Pancreas (tissue), 10 donors: ENCODE measurements at places on chromosomes 3 and 15. TPM values are rescaled to one million over a fixed set of nuclear protein-coding genes. Genes with fewer than 3 reads are reported as not detected.

Gene TTLL13
- not detected for total RNA-seq

Gene CISH
- total RNA-seq: 15.5 TPM

Gene TM4SF4
- 90.1 TPM for total RNA-seq

Gene GABRR3
- not detected for total RNA-seq

Gene KLHL40
- not detected for total RNA-seq

Gene CAPN7
- 23.9 TPM for total RNA-seq

Gene WDR53
- total RNA-seq: 3.3 TPM

Gene ZNF717
- total RNA-seq: 7.0 TPM

Gene PROK2
- 0.43 TPM for total RNA-seq

DNA sequence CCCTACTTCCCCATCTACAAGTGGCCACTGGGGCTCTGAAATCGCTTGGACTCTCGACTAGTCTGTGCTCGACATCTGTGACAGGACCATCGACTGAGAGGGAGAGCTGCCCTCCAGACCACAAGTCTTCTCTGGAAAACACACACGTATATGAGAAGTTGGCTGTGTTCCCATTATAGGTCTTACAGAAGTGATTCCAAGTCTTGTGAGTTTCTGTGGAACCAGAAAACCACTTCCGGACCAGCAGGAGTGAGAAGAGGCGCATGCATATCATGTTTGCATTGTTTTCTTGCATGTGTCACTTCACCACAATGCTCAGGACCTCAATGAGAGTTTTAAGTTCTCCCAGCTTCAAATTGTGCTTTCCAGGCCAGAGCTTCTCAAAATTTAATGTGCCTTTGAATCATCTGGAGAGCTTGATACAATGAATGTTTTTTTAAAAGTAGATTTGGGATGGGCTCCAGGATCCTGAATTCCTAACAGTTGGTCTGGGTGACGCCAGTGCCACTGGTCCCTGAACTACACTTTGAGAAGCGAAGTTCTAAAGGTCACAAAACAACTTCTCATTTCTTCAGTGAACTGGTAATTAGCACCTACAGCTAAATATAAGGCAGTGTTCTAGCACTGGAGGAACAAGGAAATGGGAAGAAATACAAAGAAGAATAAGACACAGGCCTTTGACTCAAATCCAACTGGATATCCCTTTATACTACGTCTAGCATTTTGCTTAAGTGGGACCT lies 15.7 kb downstream of the LIPC start:
- no peak for DNase-seq
- H3K36me3 ChIP-seq: no peaks in the 10 kb centered on the region
- H3K4me1 ChIP-seq: peaks cover 2% of the 10 kb centered on the region
- H3K27ac ChIP-seq: peak overlapping the region; percentile 0
- no peak overlapping the region for H3K4me3 ChIP-seq

GRCh38 chr15:95615436-95615835 lies 715.1 kb upstream of the NR2F2 start:
- H3K36me3 ChIP-seq: no peaks in the 10 kb centered on the region
- no peak overlapping the region for H3K4me3 ChIP-seq
- H3K27ac ChIP-seq: no peak overlapping the region
- DNase-seq: no peak

DNA sequence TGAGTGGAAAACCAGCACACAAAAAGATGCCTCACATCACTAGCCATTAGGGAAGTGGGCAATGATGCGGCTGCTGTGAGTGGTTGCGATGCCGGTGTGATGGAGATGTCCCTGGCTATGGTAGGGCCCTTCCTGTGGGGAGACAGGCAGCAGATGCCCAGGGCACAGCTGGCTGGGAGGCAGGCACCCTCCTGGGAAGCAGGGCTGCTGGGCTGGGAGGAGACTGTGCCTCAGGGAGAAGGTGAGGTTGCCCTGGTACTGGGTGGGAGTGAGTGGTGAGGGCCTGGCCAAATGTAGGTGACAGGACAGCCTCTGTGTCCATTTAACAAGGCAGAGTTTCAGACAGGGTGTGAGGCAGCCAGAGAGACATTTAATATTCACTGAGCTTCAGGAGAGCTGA lies 335.6 kb downstream of the OCA2 start:
- no peaks in the 10 kb centered on the region for H3K4me1 ChIP-seq
- no peaks in the 10 kb centered on the region for H3K36me3 ChIP-seq
- no peak for DNase-seq

DNA sequence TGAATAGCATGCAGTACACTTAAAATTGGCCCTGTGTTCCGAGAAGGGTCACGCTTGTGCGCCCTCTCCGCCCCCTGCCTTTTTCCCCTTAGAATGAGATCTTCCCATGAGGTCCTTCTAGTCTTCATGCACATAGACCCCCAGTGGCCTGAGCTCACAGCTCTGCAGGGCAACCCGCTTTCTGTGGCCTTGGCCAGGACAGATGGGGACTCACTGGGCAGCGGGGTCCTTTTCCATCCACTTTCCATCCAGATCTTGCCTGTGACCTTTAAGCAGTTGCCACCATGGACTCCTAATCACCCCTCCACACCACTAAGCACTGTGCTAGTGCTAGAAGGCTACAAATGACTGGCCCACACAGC lies 244.4 kb downstream of the UACA start:
- H3K36me3 ChIP-seq: no peaks in the 10 kb centered on the region
- no peak overlapping the region for H3K27ac ChIP-seq
- H3K4me1 ChIP-seq: no peaks in the 10 kb centered on the region
- DNase-seq: no peak
- no peak overlapping the region for H3K4me3 ChIP-seq

DNA sequence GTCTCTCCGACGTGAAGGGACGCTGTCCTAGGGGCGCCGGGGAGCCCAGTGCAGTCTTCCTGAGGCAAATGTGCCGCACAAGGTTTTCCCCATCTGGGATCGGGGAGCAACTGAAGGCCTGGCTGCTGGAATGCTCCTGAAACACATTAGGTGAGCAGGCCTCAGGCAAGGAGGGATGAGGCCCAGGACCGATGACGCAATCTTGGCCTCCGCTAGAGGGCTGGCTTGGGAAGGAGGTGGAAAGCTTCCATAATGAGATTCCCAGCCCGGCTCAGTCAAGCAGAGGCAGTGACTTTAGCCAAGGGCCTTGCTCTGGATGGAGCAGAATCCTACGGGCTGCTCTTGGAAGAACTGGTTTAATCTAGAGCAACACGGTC lies 50.8 kb downstream of the CPN2 start:
- peak; percentile 54 for DNase-seq
- H3K4me3 ChIP-seq: no peak overlapping the region
- no peaks in the 10 kb centered on the region for H3K27me3 ChIP-seq
- no peak overlapping the region for H3K27ac ChIP-seq

- no peaks in the 10 kb centered on the region for H3K36me3 ChIP-seq
- no peak overlapping the region for H3K4me3 ChIP-seq
- H3K27me3 ChIP-seq: no peaks in the 10 kb centered on the region
- no peaks in the 10 kb centered on the region for H3K4me1 ChIP-seq
- H3K27ac ChIP-seq: no peak overlapping the region
These were observed 18.9 kb downstream of the MAGEL2 start for GRCh38 chr15:23628612-23629233.

DNA sequence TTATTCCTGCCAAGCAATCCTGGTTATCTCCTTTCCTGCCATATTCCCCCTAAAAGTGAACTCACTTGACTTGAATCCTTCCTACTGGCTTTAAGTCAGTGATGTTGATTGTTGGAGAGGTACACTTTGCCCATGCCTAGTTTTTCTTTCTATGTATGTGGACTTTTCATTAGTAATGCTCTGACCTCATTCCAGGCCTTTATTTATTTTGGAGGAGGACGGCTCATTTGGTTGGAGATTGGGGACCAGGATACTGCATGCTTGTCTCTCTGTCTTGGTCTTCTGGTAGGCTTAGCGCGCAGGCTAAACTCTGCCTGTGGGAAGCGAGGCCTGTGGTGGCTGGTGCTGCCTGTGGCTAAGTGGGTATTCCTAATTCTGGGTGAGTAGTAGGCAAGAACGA lies 29.1 kb upstream of the MTMR10 start:
- H3K27me3 ChIP-seq: no peaks in the 10 kb centered on the region
- no peaks in the 10 kb centered on the region for H3K36me3 ChIP-seq
- H3K4me3 ChIP-seq: no peak overlapping the region

- no peak overlapping the region for H3K27ac ChIP-seq
- peaks cover 9% of the 10 kb centered on the region for H3K4me1 ChIP-seq
These were observed 33.6 kb upstream of the APH1B start for GRCh38 chr15:63243776-63244175.

- no peaks in the 10 kb centered on the region for H3K4me1 ChIP-seq
- no peaks in the 10 kb centered on the region for H3K27me3 ChIP-seq
- H3K4me3 ChIP-seq: no peak overlapping the region
- H3K36me3 ChIP-seq: no peaks in the 10 kb centered on the region
- no peak for DNase-seq
These were observed 14.0 kb downstream of the PBRM1 start for GRCh38 chr3:52671676-52672075.

- H3K27me3 ChIP-seq: no peaks in the 10 kb centered on the region
- no peak overlapping the region for H3K27ac ChIP-seq
- no peaks in the 10 kb centered on the region for H3K4me1 ChIP-seq
- DNase-seq: no peak
These were observed 233.1 kb downstream of the THRB start for GRCh38 chr3:24261521-24261920.

DNA sequence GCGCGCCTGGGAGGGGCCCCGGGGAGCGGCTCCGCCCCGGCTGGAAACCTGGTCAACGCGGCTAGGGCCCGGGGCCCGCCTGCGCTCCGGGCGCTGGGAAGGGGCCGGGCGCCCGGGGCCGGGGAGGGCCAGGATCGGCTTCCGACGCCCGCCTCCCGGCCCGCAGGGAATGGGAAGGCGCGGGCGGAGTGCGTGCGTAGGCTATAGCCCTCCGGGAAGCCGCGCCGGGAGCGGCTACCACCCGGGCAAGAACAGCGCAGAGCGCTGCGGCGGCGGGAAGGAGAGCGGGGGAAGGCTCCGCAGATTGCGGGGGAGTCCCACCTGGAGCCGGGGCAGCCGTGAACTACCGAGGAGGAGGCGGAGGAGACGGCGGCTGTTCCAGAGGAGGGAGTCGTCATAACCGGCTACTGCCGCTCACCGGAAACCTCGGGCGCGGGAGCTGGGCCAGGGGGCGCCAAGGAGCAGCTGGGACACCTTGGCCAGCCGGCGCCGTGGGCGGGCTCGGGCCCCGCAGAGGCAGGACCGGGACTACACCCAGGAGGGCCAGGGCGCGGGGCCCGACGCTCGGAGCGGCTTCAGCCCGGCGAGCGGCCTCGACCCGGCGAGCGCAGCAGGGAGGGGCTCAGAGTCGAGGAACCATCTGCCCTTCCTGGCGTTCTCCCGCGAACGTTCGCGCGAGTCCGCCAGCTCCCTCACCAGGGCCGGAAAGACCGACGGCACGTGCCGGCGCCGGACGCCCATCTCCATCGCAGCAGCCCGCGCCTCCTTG lies at the start of gene EOGT:
Gene EOGT (minus strand): TSS at position 432 of the 769 bp plus-strand sequence. CDS start 3,838 bp downstream, outside the sequence.
- H3K27ac ChIP-seq: peak within 1 kb of the TSS; percentile 98
- peaks cover 5% of the 10 kb centered on the region for H3K4me1 ChIP-seq
- H3K27me3 ChIP-seq: no peaks in the 10 kb centered on the region
- H3K36me3 ChIP-seq: no peaks in the 10 kb centered on the region

GRCh38 chr3:117734496-117734895 lies 1024.9 kb downstream of the TUSC7 start:
- no peak overlapping the region for H3K27ac ChIP-seq
- H3K4me1 ChIP-seq: no peaks in the 10 kb centered on the region
- H3K27me3 ChIP-seq: no peaks in the 10 kb centered on the region
- DNase-seq: no peak
- H3K4me3 ChIP-seq: no peak overlapping the region
